ENCODE measurements at places on chromosomes 6 and 20.

- DNase-seq, result no peak
These were observed 396.5 kb downstream of the SMOC2 start for GRCh38 chr6:168837254-168838036.

GRCh38 chr6:34934516-34934915 lies 45.5 kb downstream of the ANKS1A start:
- no peak for DNase-seq

- no peak for DNase-seq
These were observed 808.1 kb upstream of the MANEA start for GRCh38 chr6:94769197-94769596.

- DNase-seq, result no peak
These were observed 257.8 kb downstream of the RNGTT start for GRCh38 chr6:88705601-88706000.

Measured in cortex of kidney (tissue), 1 donor.